ENCODE measurements at places on chromosomes 5 and 9. TPM values are rescaled to one million over a fixed set of nuclear protein-coding genes. Genes with fewer than 3 reads are reported as not detected.
A peak's percentile ranks its signal among the peaks of the same experiment; 100 is the strongest.

The OCLN gene
- total RNA-seq: 1.0 TPM

The ANKRD34B gene
- total RNA-seq: not detected

The GPR150 gene
- total RNA-seq: not detected

The SPATA31A3 gene
- total RNA-seq: not detected

The OR13C5 gene
- not detected for total RNA-seq

The ALDOB gene
- total RNA-seq: 0.71 TPM

The NMRK1 gene
- total RNA-seq: 11.6 TPM

GRCh38 chr9:70883056-70883455 lies 238.4 kb downstream of the TRPM3 start:
- DNase-seq: no peak

- no peak for DNase-seq
These were observed 26.5 kb downstream of the ADAMTSL1 start for GRCh38 chr9:18500451-18500850.

DNA sequence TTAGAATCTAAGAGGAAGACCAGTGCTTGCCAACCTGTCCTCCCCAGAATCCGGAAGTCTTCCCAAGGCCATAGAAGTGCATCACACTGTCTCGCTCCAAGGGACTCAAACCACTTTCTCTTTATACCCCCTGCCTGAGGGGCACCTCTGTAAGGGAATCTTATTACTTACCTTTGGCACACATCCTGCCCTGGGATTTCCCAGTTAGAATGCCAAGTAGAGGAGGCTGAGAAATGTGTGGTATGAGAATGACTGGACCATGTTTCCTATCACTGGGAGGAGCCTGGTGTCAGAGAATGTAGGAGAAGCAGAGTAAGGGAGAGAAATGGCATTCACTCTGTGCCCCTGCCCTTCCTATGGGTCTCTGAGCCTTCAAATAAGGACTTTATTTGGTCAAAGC lies 85.8 kb downstream of the AOPEP start:
- no peak for DNase-seq

- DNase-seq: no peak
These were observed 150.3 kb downstream of the FBXL7 start for GRCh38 chr5:15650266-15650665.

DNA sequence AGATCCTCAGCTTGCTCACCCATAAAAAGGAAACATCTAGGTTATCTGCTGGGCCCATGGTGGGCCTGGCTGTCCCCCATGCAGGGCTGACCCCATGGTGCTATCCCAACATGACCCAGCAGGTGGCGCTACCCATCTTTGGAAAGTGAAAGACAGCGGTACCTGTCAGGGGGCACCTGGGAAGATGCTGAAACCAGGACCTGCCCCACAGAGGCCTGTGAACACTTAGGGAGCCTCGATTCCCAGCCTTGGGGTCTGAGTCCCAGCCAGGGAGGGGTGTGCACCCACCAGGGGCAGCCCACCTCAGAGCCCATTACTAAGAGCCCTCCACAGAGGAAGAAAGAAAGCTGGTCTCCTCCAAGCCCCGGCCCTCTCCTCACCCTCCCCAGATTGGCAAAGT lies 46.6 kb upstream of the IPPK start:
- DNase-seq: peak; percentile 54

GRCh38 chr9:133737774-133738639 lies at the start of gene SARDH:
SARDH (minus strand) TSS chr9:133738352; CDS start chr9:133734173, 4,179 bp downstream.
- peak; percentile 89 for DNase-seq

- DNase-seq: no peak
These were observed 14.5 kb downstream of the DOCK2 start for GRCh38 chr5:169651526-169651925.

DNA sequence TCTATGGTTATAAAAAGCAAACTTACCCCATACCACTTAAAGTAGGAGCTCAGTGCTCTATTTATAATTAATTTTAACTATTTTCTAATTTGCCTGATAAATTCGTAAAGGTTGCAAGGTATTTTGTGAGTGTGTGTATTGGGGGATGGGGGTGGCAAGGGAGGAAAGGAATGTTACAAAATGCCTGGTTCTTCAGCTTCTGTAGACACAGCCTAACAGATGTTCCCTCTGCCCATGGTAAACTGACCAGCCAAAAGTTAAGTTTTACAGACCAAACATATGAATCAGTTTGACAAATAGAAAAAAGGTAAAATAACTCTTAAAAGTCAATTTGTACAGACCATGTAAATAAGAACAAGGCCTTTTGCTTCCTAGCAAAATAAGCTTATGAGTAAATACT lies 232.6 kb downstream of the KIAA0825 start:
- no peak for DNase-seq

GRCh38 chr5:135458921-135459331 lies 6.8 kb upstream of the TIFAB start:
- DNase-seq: peak; percentile 81

- no peak for DNase-seq
These were observed 865.1 kb downstream of the CDH18 start for GRCh38 chr5:19122923-19123322.

DNA sequence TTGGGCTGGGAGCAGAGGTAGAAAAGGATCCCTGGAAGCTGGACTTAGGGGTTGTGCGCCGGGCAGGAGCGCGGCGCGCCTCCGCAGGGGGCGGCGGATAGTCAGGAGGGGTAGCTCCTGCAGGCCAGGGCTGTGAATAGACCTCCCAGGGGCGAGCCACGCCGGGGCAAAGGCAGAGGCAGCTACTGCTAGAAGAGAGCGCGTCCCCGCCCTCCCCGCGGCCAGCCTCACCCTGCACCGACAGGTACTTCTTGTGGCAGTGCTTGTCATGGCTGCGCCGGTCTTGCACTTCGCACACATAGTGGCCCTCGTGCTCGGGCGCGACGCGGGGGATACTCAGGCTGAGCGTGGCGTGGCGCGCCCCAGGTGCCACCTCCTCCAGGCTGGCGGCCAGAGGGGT lies 28.1 kb downstream of the FLT4 start:
- DNase-seq: no peak
